ENCODE measurements at places on chromosomes 1 and 21.

- no peaks in the 10 kb centered on the region for H3K36me3 ChIP-seq
- no peak overlapping the region for H3K27ac ChIP-seq
- no peaks in the 10 kb centered on the region for H3K27me3 ChIP-seq
- no peak overlapping the region for H3K4me3 ChIP-seq
- H3K4me1 ChIP-seq = no peaks in the 10 kb centered on the region
Observed at GRCh38 chr1:160112357-160112756, 3.2 kb upstream of the ATP1A2 start.

DNA sequence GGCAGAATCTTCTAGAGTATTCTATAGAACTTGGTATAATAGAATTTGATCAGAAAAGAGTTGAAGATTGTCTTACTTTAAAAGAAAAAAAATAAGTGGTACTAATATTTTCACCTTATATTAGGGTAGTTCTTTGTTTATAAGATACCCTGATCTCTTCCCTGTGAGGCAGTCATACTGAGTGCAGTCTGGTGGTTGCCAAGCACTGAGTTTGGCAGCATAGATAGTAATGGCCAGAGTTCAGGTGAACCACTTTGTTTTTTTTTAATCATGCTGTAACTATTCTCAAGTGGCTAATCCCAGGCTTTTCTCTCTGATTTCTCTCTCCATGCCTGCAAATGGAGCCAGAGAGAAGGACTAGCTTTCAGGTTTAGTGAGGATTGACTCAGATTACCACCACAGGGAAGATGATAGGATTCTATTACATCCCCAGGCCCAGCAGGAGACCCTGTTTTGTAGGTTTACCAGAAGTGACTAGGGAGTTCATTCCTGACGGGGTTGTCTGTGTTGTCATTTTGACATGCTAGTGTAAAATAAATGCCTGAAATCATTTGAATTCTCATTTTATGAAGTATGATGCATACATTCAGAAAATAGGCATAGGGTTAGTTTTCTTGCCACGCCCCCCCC is 16.7 kb downstream of the KDM1A start:
- no peak overlapping the region for H3K4me3 ChIP-seq
- no peaks in the 10 kb centered on the region for H3K27me3 ChIP-seq
- no peaks in the 10 kb centered on the region for H3K4me1 ChIP-seq
- H3K36me3 ChIP-seq = peaks cover 8% of the 10 kb centered on the region
- no peak for DNase-seq

GRCh38 chr21:41361053-41361785 is 608 bp upstream of the MX2 start:
- no peak for DNase-seq
- peak overlapping the region; percentile 93 for H3K27ac ChIP-seq
- H3K36me3 ChIP-seq = no peaks in the 10 kb centered on the region
- H3K4me1 ChIP-seq = peaks cover 2% of the 10 kb centered on the region
- H3K4me3 ChIP-seq = peak overlapping the region; percentile 73
- H3K27me3 ChIP-seq = no peaks in the 10 kb centered on the region

DNA sequence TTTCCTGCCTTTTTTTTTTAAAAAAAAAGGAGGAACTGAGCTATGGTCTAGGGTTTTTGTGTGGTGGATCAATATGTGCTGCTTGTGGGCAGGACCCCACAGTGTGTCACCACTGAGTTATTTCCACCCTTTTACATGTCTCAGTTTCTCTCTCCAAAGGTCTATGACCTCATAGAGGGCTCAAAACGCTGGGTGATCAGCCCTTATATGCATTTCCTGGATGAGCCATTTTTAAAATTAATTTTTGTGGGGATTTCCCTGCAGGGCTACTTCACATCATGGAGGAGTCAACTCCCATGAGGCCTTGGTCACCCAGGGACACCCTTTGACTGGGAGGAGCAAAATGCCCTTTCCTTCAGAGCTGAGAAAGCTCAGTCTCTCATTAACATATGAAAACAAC is 20.7 kb upstream of the HAO2 start:
- no peak overlapping the region for H3K4me3 ChIP-seq
- no peak for DNase-seq
- H3K4me1 ChIP-seq = no peaks in the 10 kb centered on the region
- no peaks in the 10 kb centered on the region for H3K36me3 ChIP-seq
- no peaks in the 10 kb centered on the region for H3K27me3 ChIP-seq

DNA sequence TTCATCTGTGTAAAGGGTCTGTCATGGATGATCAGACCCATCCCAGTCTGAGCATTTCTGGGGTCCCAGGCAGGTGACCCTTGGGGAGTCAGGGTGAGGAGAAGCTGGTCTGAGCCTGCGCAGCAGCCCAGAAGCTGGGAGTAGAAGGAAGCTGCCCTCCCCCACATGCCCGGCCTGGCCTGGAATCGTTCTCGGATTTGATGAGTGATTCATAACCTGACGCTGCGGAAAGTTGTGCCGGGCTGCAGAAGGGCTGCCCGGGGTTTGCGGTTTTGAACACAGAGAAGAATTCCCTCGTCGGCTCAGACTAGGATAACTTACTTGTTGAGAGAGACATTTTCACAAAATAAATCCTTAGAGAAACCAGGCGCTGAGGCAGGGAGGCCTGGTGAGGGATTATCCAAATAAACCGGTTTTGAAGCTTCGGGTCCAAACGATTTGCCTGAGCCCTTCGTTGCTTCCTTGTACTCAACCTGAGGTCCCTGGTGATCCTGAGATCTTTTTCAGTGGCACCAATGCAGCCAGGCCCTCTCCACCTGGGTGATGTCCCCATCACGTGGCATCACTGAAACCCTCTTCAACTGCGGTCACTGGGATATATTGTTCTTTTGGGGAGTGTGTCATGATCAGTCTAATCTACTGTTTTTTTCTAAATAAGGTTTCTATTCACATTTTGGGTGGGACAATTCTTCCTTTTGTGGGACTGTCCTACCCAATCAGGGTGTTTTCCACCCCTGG is 29.2 kb downstream of the EPHB2 start:
- no peak overlapping the region for H3K4me3 ChIP-seq
- no peak overlapping the region for H3K27ac ChIP-seq
- no peaks in the 10 kb centered on the region for H3K4me1 ChIP-seq
- H3K27me3 ChIP-seq = no peaks in the 10 kb centered on the region

GRCh38 chr1:225825078-225825477 is 15.2 kb downstream of the EPHX1 start:
- no peaks in the 10 kb centered on the region for H3K36me3 ChIP-seq
- no peak for DNase-seq
- H3K4me1 ChIP-seq = no peaks in the 10 kb centered on the region
- H3K27me3 ChIP-seq = no peaks in the 10 kb centered on the region
- no peak overlapping the region for H3K4me3 ChIP-seq

GRCh38 chr1:25544819-25545218 is 1.4 kb downstream of the LDLRAP1 start:
- H3K27ac ChIP-seq = no peak overlapping the region
- H3K27me3 ChIP-seq = no peaks in the 10 kb centered on the region
- no peak for DNase-seq
- H3K4me3 ChIP-seq = peak overlapping the region; percentile 34
- H3K36me3 ChIP-seq = no peaks in the 10 kb centered on the region

DNA sequence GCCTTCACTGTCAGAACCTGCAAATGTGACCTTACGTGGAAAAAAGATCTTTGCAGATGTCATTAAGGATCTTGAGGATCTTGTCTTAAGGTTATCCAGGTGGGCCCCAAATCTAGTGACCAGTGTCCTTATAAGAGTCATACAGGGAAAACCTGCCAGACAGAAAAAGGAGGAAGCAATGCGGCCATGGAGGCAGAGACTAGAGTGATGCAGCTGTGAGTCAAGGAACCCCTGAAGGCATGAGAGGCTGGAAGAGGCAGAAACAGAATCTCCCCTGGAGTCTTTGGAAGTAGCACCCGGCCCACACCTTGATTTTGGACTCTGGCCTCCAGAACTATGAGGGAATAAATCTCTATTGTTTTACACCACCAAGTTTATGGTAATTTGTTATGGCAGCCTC is 36.5 kb upstream of the DNASE2B start:
- no peaks in the 10 kb centered on the region for H3K36me3 ChIP-seq
- H3K4me1 ChIP-seq = peaks cover 13% of the 10 kb centered on the region
- H3K4me3 ChIP-seq = no peak overlapping the region
- no peak overlapping the region for H3K27ac ChIP-seq

GRCh38 chr1:46036894-46037839 is 95.3 kb downstream of the PIK3R3 start:
- H3K27ac ChIP-seq = no peak overlapping the region
- DNase-seq = peak; percentile 78
- H3K27me3 ChIP-seq = no peaks in the 10 kb centered on the region
- H3K4me3 ChIP-seq = no peak overlapping the region

- no peaks in the 10 kb centered on the region for H3K36me3 ChIP-seq
- peaks cover 1% of the 10 kb centered on the region for H3K27me3 ChIP-seq
- no peaks in the 10 kb centered on the region for H3K4me1 ChIP-seq
- H3K27ac ChIP-seq = no peak overlapping the region
- H3K4me3 ChIP-seq = no peak overlapping the region
Observed at GRCh38 chr1:163608979-163609378, 287.2 kb downstream of the NUF2 start.

DNA sequence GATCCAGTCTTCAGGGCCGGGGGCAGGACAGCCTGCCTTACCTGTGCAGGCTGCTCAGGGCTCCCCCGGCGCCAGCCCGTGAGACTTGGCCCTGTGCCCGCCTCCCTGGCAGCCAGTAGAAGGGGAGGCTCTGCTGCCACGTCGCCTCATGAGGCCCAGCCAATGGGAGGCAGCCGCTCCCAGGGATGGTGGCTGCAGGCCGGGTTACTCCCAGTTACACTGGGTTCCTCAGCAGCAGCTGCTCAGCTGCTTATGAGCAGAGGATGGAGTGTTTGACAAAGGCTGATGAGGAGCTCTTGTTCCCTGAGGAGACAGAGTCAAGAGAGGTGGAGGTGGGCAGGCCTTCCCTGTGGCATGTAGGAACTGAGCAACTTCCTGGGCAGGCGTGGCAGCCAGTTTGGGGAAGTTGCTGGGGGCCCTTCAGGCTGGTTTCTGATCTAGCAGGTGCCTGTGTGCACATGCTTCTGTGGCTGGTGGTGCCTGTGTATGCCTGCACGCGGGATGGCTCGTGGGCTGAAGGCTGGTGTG is 5.5 kb downstream of the MFSD2A start:
- no peaks in the 10 kb centered on the region for H3K27me3 ChIP-seq
- H3K36me3 ChIP-seq = no peaks in the 10 kb centered on the region
- H3K4me3 ChIP-seq = peak overlapping the region; percentile 2

GRCh38 chr21:15212206-15212605 is 147.4 kb upstream of the NRIP1 start:
- H3K36me3 ChIP-seq = no peaks in the 10 kb centered on the region
- H3K27me3 ChIP-seq = no peaks in the 10 kb centered on the region
- H3K4me1 ChIP-seq = peaks cover 27% of the 10 kb centered on the region

- peaks cover 14% of the 10 kb centered on the region for H3K4me1 ChIP-seq
- DNase-seq = peak; percentile 95
- no peaks in the 10 kb centered on the region for H3K36me3 ChIP-seq
- H3K27me3 ChIP-seq = no peaks in the 10 kb centered on the region
Observed at GRCh38 chr1:109134423-109134822, 20.5 kb downstream of the ELAPOR1 start.

DNA sequence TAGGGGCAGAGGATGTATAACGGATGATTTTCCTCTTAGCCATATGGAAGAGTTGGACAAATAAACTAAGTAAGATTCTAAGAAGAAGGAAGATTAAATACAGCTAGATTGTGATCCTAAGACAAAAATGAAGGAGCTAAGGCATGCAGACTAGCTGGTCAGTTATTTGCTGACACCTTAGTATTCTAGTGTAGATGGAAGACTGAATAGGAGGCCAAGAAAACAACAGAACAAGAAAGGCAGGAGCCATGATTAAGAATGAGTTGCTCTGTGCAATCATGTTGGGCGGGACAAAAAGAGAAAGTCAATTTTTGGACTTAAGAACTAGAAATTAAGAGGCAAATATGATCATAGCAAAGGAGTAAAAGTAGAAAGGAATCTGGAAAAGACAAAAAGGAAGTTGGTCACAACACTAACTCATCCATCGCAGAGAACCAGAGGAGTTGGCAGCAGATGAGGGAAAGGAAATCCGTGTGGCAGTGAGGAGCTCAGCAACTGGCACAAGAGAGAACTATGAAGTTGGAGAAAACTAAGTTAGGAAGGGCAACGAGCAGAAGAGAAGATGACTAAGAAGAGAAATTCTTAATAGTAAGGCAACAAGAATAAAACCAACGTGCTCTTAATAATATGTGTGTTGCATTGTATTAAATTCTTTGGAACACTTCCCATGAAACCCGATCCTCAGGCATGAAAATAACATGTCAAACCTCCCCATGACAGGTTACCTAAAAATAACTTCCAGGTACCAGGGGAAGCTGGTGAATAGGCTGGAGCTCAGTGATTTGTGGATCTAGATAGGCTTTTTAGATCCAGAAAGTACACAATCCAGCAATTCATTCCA is 234.4 kb downstream of the LTN1 start:
- H3K4me1 ChIP-seq = no peaks in the 10 kb centered on the region
- H3K27ac ChIP-seq = no peak overlapping the region
- DNase-seq = no peak
- H3K4me3 ChIP-seq = no peak overlapping the region
- H3K36me3 ChIP-seq = no peaks in the 10 kb centered on the region

GRCh38 chr1:47367651-47368050 is 34.1 kb downstream of the CMPK1 start:
- no peak overlapping the region for H3K4me3 ChIP-seq
- peaks cover 11% of the 10 kb centered on the region for H3K36me3 ChIP-seq
- H3K27me3 ChIP-seq = no peaks in the 10 kb centered on the region
- H3K27ac ChIP-seq = no peak overlapping the region
- DNase-seq = no peak

GRCh38 chr21:45050797-45051489 is 23.4 kb upstream of the ADARB1 start:
- no peaks in the 10 kb centered on the region for H3K36me3 ChIP-seq
- no peak overlapping the region for H3K4me3 ChIP-seq
- DNase-seq = no peak

DNA sequence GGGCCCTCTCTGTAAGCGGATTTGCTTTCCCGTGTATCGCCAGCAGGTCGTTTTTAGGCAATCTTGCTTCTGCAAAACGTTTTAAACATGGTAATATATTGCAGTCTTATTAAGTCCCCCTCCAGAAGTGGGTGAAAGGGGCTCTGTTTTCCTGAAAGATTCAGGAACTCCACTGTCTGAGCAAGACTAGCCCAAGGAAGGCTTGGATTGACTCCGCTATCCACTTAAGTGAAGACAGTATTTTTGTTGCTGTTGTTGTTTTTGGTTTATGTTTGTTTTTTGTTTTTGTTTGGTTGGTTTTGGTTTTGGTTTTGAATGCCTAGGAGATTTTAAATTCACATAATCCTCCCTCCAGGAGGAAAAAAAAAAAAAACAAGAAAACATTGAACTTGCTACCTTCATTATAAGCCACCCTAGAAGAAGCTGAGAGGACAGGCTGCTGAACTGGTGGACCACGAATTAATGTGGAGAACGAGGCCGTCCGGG is 29.1 kb upstream of the NFIA start:
- H3K4me1 ChIP-seq = peaks cover 54% of the 10 kb centered on the region
- H3K27ac ChIP-seq = peak overlapping the region; percentile 71
- peak overlapping the region; percentile 91 for H3K4me3 ChIP-seq
- DNase-seq = no peak

DNA sequence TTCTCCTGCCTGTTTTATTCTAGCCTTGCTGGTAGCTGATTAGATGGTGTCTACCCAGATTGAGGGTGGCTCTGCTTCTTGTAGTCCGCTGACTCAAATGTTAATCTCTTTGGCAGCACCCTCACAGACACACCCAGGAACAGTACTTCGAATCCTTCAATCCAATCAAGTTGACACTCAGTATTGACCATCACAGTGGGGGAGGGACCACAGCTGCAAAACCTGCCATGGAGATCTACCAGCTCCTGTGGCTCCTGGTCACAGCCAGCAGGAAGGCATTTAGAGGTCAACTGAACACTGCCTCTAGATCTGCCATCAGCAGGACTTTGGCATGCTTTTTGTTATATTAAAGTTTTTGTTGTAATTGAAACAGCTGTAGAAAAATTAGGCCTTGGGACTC is 146.9 kb downstream of the RWDD3 start:
- DNase-seq = no peak
- H3K4me1 ChIP-seq = no peaks in the 10 kb centered on the region
- H3K4me3 ChIP-seq = no peak overlapping the region
- no peak overlapping the region for H3K27ac ChIP-seq
- H3K36me3 ChIP-seq = no peaks in the 10 kb centered on the region
